ENCODE measurements at places on chromosomes 3 and 15.

- no peak for DNase-seq
Measured at GRCh38 chr3:158918008-158918407, 116.2 kb downstream of the MFSD1 start.

DNA sequence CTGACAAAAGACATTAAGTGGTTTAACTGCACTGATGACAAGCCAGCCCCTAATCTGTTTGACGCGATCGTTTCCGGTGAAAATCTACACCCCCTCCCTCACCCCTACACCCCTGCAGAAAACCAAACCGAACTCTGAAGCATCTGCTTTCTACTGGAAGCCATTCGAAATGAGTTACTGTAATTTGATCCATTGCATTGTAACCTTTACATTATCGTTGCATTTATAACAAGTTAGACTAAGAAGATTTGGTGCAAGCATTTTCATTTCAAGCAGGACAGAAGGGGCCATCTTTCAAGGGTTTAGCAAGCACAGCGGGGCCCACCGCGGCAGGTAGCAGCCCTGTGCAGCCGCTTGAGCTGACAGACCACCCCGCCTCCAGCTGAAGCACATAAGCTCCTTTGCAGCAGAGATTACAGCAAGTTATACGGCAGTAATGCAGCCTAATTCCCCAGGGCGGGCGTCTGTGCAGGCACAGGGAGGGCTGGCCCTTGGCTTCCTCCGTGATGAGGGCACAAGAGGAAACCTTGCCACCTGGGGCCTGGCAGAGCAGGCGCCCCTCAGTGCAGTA, 79.3 kb downstream of the CHSY1 start:
- no peak for DNase-seq

DNA sequence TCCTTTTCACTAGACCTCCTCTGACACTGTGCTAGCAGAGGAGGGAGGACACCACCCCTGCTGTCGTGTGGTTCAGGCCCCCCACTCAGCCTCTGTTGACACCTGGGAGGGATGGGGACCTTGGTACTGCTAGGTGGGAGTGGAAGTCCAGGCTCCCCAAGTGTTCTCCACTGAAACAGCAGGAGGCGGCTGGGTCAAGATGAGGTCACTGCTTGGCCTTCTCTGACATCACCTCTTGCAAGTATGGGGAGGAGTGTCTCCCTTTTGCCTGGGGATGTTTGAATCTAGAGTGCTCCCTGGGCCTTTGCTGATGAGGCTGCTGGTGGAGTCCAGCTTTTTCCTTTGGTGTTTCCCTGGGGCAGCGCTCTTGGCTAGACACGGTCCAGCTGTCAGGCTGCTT, 101.5 kb downstream of the CHRNA7 start:
- no peak for DNase-seq

- no peak for DNase-seq
Measured at GRCh38 chr3:192929755-192930547, 12.3 kb upstream of the MB21D2 start.

GRCh38 chr3:182760576-182761164, 32.6 kb upstream of the ATP11B start:
- no peak for DNase-seq

- no peak for DNase-seq
Measured at GRCh38 chr3:133401374-133402135, 1.7 kb downstream of the BFSP2 start.

Data from T-helper 17 cell (primary cell).